ENCODE measurements at places on chromosomes 6 and 20.

GRCh38 chr6:153437193-153437592, 306.1 kb upstream of the RGS17 start:
- DNase-seq = no peak

- no peak for DNase-seq
Observed at GRCh38 chr6:16236631-16237199, 1.7 kb upstream of the GMPR start.

DNA sequence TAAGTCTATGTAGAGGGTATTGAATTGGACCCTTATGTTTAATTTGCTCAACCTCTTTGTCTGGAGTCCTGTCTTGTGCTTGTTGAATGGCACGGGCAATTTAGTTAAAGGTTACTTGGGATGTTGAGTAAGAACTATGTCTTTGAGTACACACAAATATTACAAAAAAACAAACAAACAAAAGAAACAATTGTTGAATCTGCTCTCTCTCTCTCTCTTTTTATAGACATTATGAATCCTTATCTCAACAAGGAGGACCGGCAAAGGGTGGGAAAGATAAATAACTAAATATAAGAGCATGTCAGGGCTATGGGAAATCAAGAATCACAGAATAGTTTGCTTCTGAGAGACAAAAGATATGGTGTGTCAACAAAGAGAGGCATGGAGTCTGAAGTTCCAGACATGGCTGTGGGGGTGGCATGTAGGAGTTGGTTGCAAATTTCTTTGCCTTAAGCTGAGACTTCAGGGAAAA, 608.6 kb downstream of the UTRN start:
- DNase-seq = peak; percentile 5

DNA sequence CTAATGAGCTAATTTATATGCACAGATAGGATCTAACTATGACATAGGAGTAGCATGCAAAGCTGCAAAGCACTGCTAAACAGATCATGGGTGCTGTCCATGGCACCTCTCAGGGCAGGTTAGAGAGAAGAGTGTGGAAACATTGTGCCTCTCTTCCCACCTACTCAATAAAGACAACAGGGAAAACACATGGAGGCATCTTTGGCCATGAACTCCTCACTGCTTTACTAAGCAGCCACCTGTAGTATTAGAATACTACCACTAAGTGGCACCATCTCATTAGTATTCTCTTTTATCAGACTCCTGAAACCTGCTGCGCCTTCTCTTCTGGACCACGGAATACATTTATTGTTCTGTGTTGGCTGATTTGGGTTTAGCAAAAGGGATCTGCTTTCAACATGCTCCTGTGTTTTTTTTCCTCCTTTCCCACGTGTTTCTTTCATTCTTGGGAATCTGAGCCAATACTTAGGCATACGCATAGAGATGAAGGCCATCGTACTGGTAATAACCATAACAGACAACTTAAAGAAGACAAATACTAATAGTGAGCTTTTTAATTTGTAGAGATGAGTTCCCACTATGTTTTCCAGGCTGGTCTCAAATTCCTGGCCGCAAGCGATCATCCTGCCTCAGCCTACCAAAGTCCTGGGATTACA, 9.4 kb upstream of the HDDC2 start:
- peak; percentile 68 for DNase-seq

- DNase-seq = no peak
Observed at GRCh38 chr6:158642097-158642601, 2.4 kb downstream of the DYNLT1 start.

- peak; percentile 18 for DNase-seq
Observed at GRCh38 chr6:98657764-98658163, 176.6 kb upstream of the POU3F2 start.

GRCh38 chr6:170000071-170000843, 248.8 kb downstream of the ERMARD start:
- no peak for DNase-seq

DNA sequence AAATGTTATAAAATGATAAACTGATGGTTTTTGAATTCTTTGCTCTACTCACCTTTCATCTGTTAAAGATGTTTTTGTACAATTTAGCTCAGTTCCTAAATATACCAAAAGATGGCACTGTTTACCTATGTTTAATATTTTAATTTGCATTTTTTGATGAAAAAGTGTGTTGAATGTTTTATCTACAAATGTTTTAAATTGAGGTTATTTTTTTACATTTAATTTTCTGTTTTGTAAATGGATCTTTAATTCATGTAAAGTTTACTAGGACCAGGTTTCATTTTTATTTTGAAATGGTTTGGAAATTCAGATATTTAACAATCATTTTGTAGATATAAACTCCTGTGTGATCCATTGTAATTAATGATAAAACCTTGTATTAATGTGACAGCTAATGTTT, 30.0 kb downstream of the CDKAL1 start:
- DNase-seq = no peak

DNA sequence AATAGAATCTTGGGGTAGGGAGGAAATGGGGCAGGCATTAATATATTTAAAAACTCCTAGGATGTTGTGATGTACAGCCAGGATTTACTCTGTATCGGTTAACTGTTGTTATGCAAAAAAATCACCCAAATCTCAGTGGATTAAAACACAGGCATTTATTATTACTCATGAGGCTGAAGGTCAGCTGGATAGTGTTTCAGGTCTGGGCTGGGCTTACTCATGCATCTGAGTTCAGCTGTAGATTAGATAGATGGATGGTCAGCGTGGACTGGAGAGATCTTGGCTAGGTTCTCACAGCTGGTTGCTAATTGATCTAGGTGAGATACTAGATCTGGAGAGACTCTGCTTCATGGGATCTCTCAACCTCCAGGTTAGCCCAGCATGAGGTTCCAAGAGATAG, 131.4 kb downstream of the BTBD3 start:
- no peak for DNase-seq

- DNase-seq = no peak
Observed at GRCh38 chr20:9613871-9614270, 99.5 kb downstream of the LAMP5 start.

GRCh38 chr6:26243132-26243531, 121.9 kb upstream of the BTN3A2 start:
- DNase-seq = no peak

DNA sequence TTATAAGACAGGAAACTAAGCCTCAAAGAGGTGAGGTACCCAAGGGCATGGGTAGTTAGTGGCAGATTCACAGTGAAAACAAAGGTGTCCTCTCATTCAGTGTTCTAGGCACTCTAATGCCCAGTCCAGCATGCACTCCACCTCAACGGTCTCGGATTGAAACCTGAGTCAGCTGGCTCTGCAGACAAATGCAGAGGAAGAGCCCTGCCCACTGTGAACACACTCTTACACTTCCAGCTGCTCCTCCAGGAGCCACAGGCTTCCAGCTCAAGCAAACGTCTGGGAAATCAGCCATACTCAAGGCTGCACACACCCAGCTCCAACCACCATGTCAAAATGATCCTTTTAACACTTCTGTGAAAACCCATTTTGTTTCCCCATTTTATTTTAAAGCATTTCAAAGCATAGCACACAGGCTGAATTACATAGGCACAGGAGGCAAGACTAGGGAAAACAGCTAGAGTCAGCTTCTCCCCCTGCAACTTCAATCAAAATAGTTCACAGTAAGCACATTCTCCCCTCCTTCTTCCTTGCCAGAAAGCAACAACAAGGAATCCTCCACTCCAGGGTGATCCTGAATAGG, 3.0 kb upstream of the IL17A start:
- no peak for DNase-seq

DNA sequence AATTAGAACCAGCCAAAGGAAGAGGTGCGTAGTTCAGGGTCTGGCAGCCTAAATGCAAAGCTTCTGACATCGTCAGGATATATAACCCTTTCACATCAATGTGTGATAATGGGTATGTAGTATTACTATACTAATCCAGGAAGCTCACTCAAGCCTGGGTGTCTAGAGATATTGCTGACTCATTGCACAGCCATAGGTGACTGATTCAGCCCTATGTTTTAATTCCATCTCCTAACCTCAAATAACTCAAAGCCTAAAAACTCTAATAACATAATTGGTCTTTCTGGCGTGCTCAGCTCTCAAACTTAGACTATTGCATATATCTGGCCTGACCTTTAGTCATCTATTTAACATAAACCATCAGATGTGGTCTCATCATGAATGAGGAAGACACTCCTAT, 658.4 kb downstream of the TBC1D32 start:
- no peak for DNase-seq

- no peak for DNase-seq
Observed at GRCh38 chr6:2632368-2632767, 118.4 kb downstream of the MYLK4 start.

DNA sequence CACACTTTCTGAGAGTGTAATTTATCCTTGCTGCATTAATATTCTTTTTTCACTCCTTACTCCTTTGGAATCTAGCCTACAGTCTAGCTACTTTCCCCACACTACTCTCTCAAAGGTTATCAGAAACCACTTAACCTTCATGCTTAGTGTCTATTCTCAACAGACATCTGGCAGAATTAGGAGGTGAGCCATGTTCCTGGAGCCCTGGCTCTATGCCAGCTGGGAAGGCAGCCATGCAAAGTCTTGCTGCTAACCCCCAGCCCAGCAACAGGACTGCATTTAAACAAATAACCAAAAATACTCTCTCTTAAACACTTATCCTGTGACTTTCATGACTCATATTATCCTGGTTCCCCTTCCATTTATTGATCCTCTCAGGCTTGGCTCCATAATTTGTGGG, 260.2 kb downstream of the BCKDHB start:
- no peak for DNase-seq

- no peak for DNase-seq
Observed at GRCh38 chr6:106090001-106090400, 3.9 kb downstream of the PRDM1 start.

DNA sequence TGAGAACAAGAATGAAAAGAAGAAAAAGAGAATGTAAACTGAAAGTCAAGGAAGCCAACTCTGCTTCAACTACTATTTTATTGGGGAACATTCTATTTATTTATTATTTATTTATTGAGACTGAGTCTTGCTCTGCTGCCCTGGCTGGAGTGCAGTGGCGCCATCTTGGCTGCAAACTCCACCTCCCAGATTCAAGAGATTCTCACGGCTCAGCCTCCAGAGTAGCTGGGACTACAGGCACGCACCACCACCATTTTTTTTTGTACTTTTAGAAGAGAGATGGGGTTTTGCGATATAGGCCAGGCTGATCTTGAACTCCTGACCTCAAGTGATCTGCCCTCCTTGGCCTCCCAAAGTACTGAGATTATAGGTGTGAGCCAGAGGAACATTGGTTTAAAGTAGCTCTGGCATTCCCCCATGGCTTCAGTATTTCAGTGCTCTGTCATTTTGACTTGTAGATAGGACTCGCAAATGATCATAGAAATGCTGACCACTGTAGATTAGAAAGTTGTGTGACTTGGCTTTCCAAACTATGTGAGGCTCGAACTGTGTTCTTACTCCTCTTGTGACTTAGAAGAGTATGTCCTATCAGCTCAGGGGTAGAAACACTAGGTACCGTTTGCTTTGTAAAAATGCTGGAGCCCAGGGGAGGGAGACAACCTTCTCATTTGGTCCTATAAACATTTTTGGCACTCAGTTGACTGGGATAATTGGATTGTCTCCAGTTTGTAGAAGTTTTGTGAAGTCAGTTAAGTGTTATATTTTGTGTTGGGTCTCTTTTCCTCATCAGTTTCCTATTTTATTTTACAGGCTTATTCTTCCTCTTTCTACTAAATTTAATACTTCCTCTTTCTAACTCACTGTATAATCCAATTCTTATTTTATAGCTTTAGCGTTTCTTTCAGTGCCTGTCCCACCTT, 544.9 kb upstream of the CITED2 start:
- no peak for DNase-seq

DNA sequence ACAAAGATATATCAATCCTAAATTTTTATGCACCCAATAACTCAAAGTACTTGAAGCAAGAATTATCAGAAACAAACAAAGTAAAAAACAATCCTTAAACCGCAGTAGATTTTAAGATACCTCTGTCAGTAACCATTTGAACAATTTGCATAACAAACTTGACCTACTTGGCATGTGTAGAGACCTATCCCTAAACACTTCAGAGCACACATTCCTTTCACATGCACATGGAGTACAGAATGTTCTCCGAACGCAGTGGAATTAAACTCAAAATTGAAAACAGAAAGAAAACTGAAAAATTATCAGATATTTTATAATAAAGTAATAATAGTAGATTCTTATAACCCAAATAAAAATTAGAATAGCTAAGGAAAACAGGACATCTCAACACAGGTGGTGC, 162.6 kb upstream of the THBS2 start:
- no peak for DNase-seq

- no peak for DNase-seq
Observed at GRCh38 chr20:50646483-50646996, 44.8 kb downstream of the RIPOR3 start.

GRCh38 chr6:23244300-23244699, 674.9 kb downstream of the HDGFL1 start:
- DNase-seq = no peak

DNA sequence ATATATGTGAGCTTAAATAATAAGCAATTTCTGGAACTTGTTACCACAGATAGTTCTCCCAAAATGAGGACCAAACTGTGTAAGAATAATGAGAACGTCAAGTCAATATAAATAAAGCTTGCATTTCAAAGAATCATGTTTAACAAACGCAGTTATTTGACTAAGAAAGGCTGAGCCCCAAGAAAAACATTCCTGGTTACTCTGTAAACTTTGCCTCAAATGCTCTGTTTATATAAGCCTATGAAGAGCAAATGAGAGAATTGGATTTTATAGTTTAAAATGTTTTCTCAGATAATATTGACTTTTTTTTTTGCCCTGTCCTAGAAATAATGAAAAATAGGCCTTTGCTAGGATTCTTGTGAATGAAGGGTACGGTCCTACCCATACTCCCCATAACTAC, 81.3 kb downstream of the C6orf52 start:
- DNase-seq = peak; percentile 78

GRCh38 chr6:162421004-162421403, 306.6 kb downstream of the PRKN start:
- no peak for DNase-seq

DNA sequence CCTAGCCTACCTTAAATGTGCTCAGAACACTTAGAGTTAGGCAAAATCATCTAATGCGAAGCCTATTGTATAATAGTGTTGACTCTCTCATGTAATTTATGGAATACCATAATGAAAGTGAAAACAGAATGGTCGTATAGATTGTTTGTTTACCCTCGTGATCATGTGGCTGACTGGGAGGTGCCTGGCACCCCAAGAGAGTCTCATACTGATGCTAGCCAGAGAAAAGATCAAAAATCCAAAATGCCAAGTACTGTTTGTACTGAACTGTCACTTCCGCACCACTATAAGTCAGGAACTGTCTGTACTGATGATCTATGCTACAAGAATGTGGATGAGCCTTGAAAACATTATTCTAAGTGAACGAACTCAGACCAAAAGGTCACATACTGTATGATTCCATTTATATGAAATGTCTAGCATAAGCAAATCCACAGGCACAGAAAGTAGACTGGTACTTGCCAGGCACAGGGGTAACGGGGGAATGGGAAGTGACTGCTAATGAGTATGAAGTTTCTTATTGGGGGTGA, 22.4 kb downstream of the ZMYND8 start:
- DNase-seq = peak; percentile 99

DNA sequence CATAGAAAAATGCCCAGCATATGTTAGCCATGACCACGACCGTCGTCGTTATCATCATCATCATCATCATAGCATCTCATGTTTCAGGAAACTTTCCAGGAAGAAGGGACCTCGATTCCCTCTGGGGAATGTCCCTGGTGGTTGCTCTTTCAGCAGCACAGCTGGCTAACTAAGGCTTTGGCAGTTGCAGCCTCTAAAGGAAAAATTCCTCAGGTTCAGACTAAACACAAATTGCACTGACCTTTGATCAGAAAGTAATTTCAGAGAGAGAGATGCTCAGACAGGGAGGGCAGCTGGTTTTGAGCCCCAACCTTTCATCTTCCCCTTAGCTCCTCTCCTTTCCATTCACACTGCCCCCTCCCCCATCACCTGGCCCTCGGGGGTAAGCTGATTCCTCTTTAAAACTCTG, 5.6 kb upstream of the CFB start:
- peak; percentile 78 for DNase-seq
